ENCODE measurements at places on chromosomes 5 and 9.

DNA sequence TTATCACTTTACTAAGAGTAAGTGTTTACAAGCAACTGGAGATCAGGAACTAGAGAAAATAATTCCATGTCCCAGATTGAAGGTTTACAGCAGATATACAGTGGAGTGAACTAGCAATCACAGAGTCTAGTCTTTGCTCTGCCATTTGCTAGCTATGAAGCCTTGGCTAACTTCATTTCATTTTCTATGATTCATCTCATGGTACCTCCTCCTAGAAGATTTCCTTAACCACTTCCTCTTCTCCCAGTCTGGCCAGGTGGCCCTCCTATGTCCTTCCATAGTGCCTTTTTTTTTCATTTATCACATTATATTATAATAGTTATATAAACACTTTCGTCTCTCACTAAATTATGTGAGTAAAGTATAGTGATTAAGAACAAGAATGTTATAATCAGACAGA lies 52.1 kb downstream of the GRIA1 start:
- no peak for DNase-seq

DNA sequence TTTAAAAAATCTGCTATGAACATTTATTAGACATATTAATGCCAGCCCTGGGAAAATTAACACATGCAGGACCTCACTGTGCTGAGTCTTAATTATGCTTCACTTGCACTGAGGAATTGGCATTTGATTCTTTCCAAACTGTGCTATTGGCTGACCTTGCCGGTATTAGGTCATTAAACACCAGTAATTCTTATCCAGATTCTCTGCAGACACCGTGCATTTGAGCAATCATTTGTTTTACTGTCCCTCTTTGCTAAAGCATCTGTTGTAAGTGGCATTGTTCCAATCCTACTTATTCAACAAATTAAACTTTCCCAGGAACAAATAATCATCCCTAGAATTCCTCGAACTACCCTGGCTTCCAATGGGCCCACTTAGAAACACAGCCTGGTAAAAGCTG lies 145.0 kb downstream of the SLC12A2 start:
- no peak for DNase-seq

GRCh38 chr5:80704221-80704620 lies 49.4 kb upstream of the DHFR start:
- no peak for DNase-seq

- DNase-seq, result no peak
These were observed 697.3 kb downstream of the TLR4 start for GRCh38 chr9:118401546-118401945.

DNA sequence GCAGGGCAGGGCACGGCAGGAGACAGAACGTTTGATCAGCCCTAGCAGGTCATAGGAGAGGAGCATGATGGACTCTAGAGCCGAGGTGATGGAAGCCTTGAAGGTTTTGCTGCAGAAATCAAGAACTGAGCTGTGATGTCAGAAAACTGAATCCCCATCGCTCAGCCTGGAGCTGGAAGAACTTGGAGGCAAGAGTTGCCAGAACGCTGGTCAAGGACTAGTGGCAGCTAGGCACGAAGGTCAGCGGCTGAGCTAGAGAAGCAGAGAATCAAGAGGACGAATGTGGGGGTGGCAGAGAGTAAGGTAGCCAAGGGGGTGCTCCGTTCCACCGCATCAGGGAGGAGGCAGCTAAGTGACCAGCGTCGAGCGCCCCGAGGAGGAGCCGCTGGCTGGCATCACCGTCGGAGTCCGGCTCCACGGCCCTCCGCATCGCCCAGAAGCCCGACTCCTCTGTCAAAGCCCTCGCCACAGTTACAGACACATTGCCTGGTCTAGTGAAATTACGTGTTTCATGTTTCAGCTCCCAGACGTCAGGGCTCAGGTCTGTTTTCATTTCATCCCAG lies 1.2 kb upstream of the GALNT10 start:
- no peak for DNase-seq

- DNase-seq, result no peak
These were observed 62.5 kb downstream of the HSPA4 start for GRCh38 chr5:133114166-133114932.

DNA sequence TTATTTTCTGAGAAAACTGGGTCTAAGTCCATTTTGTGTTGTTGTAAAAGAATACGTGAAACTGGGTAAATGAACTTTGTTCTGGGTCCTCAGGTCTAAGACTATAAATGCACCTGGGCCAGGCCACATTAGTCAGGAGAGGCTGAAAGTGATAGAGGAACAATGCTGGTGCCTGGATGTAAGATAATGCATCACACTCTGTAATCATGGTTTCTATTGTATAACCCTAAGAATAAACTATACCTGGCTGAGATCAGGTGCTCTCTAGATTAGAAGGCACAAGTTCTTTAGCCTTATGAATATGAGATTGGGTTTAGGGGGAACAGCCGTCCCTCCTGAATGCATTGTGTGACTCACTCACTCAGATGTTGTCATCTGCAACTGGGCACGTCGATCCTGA lies 675.5 kb downstream of the HTR1A start:
- no peak for DNase-seq

- no peak for DNase-seq
These were observed 185.5 kb downstream of the RGS3 start for GRCh38 chr9:113649054-113649453.

DNA sequence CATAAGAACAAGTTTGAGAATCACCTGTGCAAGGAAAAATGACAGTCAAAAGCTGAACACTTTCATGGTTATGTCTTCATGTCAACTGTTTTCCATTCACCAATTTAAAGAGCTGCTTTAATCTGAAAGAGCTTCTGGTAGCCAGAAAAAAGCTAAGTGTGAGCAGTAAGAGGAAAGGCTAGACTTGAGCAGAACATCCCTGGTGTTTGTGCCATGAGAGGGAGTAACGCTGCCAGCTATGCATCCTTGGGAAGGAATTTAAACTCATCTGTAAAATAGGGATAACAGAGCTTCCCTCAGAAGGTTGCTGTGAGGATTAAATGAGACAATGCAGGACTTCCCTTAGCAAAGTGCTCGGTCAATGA lies 193.7 kb downstream of the MAPKAP1 start:
- DNase-seq, result no peak

- DNase-seq, result no peak
These were observed 92.2 kb upstream of the TRPM3 start for GRCh38 chr9:71213633-71214032.
